ENCODE measurements at places on chromosomes 16 and 17. TPM values are rescaled to one million over a fixed set of nuclear protein-coding genes. Genes with fewer than 3 reads are reported as not detected.
A peak's percentile ranks its signal among the peaks of the same experiment; 100 is the strongest.

- DNase-seq = no peak
Observed at GRCh38 chr16:14013571-14014283, 57.4 kb upstream of the MRTFB start.

GRCh38 chr17:71163121-71163812 is 957.6 kb upstream of the SOX9 start:
- no peak for DNase-seq

- DNase-seq = no peak
Observed at GRCh38 chr16:4021916-4022315, 94.3 kb downstream of the ADCY9 start.

GRCh38 chr16:872436-873242 is 72.1 kb upstream of the GNG13 start:
- DNase-seq = no peak

GRCh38 chr16:77967054-77967904 is 55.1 kb upstream of the CLEC3A start:
- DNase-seq = no peak

GRCh38 chr16:71542377-71542776 is 16.2 kb downstream of the CHST4 start:
- peak; percentile 75 for DNase-seq

- DNase-seq = no peak
Observed at GRCh38 chr17:54948380-54948779, 20.1 kb downstream of the COX11 start.

- no peak for DNase-seq
Observed at GRCh38 chr17:8732406-8733085, 12.1 kb downstream of the CCDC42 start.

GRCh38 chr16:50940275-50940854 is 198.5 kb downstream of the CYLD start:
- DNase-seq = no peak

DNA sequence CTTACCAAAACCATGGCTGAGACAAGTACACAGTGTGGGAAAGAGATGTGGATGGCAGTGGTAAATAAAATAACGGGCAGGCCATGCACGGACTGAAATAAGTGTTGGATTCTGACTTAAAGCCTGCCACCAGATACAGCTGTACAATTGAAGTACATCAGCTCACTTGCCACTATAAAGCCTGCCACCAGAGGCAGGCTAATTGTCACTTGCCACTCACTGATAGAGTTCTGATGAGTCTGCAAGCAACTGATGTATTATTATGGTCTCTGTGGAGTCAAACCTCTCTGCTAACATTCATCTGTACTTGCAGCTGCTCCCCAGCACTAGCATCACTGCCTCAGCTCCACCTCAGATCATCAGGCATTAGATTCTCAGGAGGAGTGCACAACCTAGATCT is 93.0 kb downstream of the CYTH1 start:
- DNase-seq = no peak

DNA sequence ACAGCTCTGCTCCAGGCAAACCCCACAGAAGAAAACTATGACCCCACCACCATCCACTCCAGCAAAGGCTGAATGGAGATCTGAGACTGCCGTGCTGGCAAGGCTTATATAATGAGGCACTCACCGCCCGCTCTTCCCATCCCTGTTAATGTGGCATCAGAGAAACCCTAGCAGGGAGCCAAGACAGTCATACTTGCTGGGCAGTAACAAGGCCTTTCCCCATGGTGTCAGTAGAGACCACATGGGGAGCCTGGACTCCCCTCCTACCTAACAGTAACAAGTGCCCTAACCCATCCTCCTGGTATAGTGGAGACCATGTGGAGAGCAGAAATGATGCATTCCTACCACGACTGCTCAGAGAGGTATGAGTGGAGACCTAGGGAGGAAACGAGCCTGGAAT is 235.2 kb downstream of the C16orf78 start:
- DNase-seq = no peak

The SKA2 gene
- polyA plus RNA-seq = 30.2 TPM

The PIPOX gene
- 0.74 TPM for polyA plus RNA-seq

The PYDC1 gene
- polyA plus RNA-seq = 2.7 TPM

The TPSB2 gene
- 0.29 TPM for polyA plus RNA-seq

The GNAO1 gene
- 1.0 TPM for polyA plus RNA-seq

The SCN4A gene
- 0.26 TPM for polyA plus RNA-seq

The RAMP2 gene
- 21.5 TPM for polyA plus RNA-seq

The CPPED1 gene
- 10.0 TPM for polyA plus RNA-seq

The SOX8 gene
- polyA plus RNA-seq = 2.5 TPM

The DHX58 gene
- 20.9 TPM for polyA plus RNA-seq

The EVI2B gene
- polyA plus RNA-seq = 154 TPM

All from spleen (tissue), 13 donors.